Thoracic aorta (tissue), 2 donors: ENCODE measurements at places on chromosomes 5 and 9. TPM values are rescaled to one million over a fixed set of nuclear protein-coding genes. Genes with fewer than 3 reads are reported as not detected.
A peak's percentile ranks its signal among the peaks of the same experiment; 100 is the strongest.

MYMK gene
- not detected for total RNA-seq

- DNase-seq, result no peak
- H3K36me3 ChIP-seq, result no peaks in the 10 kb centered on the region
- no peaks in the 10 kb centered on the region for H3K27me3 ChIP-seq
- peaks cover 40% of the 10 kb centered on the region for H3K4me1 ChIP-seq
Measured at GRCh38 chr9:88746029-88746742, 211.2 kb downstream of the NXNL2 start.

- no peak overlapping the region for H3K4me3 ChIP-seq
- no peaks in the 10 kb centered on the region for H3K4me1 ChIP-seq
- no peak for DNase-seq
- no peaks in the 10 kb centered on the region for H3K36me3 ChIP-seq
- no peak overlapping the region for H3K27ac ChIP-seq
- no peaks in the 10 kb centered on the region for H3K27me3 ChIP-seq
Measured at GRCh38 chr9:90458485-90458884, 184.1 kb downstream of the DIRAS2 start.

GPR150 gene
- total RNA-seq, result 1.1 TPM

- H3K4me1 ChIP-seq, result peaks cover 14% of the 10 kb centered on the region
- no peak overlapping the region for H3K4me3 ChIP-seq
- DNase-seq, result no peak
- H3K27ac ChIP-seq, result peak overlapping the region; percentile 48
- no peaks in the 10 kb centered on the region for H3K27me3 ChIP-seq
Measured at GRCh38 chr5:109865637-109866036, 175.9 kb downstream of the MAN2A1 start.

- H3K4me1 ChIP-seq, result no peaks in the 10 kb centered on the region
- no peak overlapping the region for H3K27ac ChIP-seq
- H3K27me3 ChIP-seq, result no peaks in the 10 kb centered on the region
- no peaks in the 10 kb centered on the region for H3K36me3 ChIP-seq
- H3K4me3 ChIP-seq, result no peak overlapping the region
Measured at GRCh38 chr5:127821896-127822295, 118.7 kb downstream of the CCDC192 start.

GRCh38 chr9:3848445-3849114 is 322.8 kb upstream of the RFX3 start:
- no peaks in the 10 kb centered on the region for H3K27me3 ChIP-seq
- no peaks in the 10 kb centered on the region for H3K4me1 ChIP-seq
- H3K27ac ChIP-seq, result no peak overlapping the region
- DNase-seq, result no peak

ABCA1 gene
- total RNA-seq, result 79.7 TPM

DNA sequence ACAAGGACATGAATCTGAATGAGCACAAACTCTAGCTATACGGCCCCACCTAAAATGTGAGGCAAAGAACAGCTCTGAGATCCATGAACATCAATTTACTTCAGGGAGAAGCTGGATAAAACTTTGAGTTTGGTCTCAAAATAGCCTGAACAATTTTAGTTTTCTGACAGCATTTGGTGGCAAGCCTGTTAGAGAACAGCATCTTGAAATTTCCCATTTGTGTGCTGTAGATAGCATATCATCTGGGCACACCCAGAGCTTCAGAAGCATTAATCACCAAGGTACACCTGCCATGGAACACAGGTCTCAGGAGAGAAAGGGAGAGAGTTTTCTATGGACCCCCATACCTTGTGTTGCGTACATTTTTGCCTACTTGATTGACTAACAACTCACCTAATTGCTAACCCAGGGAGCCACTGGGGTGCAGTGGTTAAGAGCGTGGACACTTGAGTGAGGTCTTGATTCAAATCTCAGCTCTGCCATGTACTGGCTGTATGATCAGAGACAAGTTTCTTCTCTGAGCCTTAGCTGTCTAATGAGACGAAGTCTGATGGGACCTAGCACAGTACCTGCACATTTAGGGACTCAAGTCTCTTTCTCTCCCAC is 264.9 kb downstream of the PIK3R1 start:
- no peak overlapping the region for H3K4me3 ChIP-seq
- peaks cover 8% of the 10 kb centered on the region for H3K4me1 ChIP-seq
- H3K27me3 ChIP-seq, result no peaks in the 10 kb centered on the region
- H3K36me3 ChIP-seq, result no peaks in the 10 kb centered on the region
- H3K27ac ChIP-seq, result peak overlapping the region; percentile 29
- no peak for DNase-seq

PRSS3 gene
- 1.1 TPM for total RNA-seq

DNA sequence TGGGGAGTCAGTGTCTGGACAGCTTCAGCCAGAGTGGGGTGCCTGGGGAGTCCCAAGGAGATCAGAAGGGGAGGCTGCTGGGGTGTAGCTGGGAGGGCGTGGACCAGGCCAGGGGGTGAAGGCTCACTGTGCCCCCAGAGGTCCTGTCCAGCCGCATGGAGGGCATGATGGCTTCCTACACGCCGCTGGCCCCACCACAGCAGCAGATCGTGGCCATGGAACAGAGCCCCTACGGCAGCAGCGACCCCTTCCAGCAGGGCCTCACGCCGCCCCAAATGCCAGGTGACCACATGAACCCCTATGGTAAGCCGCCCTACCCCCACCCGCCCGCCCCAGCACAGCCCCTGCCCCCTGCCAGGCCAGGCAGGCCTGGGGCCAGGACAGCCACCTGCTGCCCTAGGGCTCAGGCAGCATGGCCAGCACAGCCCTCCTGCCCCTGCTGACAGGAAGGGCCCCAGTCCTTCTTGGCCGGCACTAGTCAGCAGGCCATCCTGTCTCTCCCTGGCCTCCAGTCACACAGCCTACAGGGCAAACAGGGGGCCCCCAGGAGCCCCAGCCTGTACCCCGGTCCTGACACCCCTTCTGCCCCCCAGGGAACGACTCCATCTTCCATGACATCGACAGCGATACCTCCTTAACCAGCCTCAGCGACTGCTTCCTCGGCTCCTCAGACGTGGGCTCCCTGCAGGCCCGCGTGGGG is 82.1 kb downstream of the LMX1B start:
- no peaks in the 10 kb centered on the region for H3K36me3 ChIP-seq
- no peaks in the 10 kb centered on the region for H3K4me1 ChIP-seq
- no peak overlapping the region for H3K27ac ChIP-seq
- no peaks in the 10 kb centered on the region for H3K27me3 ChIP-seq
- H3K4me3 ChIP-seq, result no peak overlapping the region

TYRP1 gene
- 3.8 TPM for total RNA-seq

- no peak for DNase-seq
- H3K4me3 ChIP-seq, result no peak overlapping the region
- H3K27ac ChIP-seq, result no peak overlapping the region
Measured at GRCh38 chr5:80711938-80712337, 57.2 kb upstream of the DHFR start.
